ENCODE measurements at places on chromosomes 4 and X. TPM values are rescaled to one million over a fixed set of nuclear protein-coding genes. Genes with fewer than 3 reads are reported as not detected.

DNA sequence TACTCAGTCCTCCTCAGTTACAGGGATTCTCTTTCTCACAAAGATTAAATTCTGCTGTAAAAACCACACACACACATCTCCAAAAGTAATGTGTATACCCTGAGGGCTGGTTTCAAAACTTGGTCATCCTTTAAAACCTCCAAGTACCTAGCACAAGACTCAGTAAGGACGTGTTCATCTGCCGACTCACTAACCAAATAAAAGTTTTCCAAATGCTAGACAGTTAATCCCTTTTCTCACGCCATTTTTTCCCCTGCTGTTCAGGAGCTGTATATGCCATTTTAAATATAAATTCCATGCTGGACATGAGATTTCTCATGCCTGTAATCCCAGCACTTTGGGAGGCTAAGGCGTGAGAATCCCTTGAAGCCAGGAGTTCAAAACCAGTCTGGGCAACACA lies 3.9 kb upstream of the SAT1 start:
- no peak for DNase-seq

The PCDH11X gene
- total RNA-seq: 1.3 TPM

The FRAS1 gene
- 3.7 TPM for total RNA-seq

- no peak for DNase-seq
Observed at GRCh38 chr4:44661940-44662622, 10.7 kb upstream of the YIPF7 start.

GRCh38 chr4:117771647-117772337 lies 262.5 kb upstream of the NDST3 start:
- no peak for DNase-seq

DNA sequence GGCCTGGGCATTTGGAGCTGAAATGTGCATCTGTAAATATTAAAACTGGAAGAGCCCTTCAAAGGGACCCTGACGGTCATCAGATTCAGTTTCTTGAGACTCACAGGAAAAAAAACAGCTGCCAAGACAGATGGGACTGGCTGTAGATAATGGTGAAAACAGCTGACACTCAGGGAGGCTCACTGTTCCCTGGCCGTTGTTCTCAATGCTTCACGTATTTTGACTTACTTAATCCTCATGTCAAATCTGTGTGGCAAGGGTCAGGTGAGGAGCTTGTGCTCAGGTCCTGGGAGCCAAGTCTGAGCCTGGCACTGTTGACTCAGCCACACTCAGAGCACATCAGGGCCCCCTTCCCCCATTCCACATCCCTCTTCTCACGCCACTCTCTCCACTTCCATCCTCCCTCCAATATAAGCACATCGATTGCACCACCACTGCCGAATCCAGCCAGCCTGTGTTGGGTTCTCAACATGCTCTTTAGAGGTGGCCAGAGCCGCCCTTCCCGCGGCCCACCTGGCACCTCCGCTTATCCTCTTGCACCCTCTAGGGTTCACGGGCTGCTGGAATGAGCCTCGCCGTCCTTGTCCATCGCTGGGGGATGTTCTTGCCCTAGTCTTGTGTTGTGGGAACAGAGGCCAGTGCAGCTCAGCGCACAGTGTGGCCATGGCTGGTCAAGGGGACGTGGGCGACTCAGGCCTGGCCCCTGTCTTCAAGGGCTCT lies 40.1 kb downstream of the EVC start:
- no peak for DNase-seq

GRCh38 chr4:168279556-168279955 lies 39.0 kb downstream of the DDX60 start:
- no peak for DNase-seq
